ENCODE measurements at places on chromosomes 13 and 19.

DNA sequence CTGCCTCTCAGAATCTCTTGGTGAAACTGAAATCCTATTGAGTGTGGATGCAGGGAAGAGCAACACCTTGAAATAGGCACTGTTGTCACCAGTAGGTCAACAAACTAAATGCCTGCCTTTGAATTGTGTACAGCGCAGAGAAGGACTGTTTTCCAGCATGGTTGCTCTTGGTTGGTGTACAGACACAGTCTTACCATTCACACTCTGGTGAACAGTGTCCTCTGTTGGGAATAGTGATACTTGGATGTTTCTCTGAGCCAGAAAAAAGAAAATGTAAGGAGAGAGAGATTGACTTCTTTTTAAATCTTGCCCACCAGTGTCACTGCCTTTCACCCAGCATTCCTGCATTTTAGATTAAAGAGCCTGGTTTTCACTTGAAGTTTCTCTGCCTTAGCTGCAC is 179.7 kb downstream of the STK24 start:
- DNase-seq, result no peak

DNA sequence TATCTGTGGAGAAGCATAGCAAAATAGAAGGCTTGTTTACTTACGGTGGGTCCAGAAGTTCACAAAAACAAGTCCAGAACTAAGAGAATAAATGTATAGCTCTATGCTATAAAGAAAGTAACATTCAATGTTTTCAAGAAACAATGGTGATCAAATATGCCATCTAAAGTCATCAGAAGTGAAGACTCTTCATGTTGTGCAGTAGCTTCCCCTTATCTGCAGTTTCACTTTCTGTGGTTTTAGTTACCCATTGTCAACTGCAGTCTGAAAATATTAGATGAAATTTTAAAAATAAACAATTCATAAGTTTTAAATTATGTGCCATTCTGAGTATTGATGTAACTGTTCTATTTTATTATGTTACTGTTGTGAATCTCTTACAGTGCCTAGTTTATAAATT is 72.5 kb downstream of the EDNRB start:
- no peak for DNase-seq

DNA sequence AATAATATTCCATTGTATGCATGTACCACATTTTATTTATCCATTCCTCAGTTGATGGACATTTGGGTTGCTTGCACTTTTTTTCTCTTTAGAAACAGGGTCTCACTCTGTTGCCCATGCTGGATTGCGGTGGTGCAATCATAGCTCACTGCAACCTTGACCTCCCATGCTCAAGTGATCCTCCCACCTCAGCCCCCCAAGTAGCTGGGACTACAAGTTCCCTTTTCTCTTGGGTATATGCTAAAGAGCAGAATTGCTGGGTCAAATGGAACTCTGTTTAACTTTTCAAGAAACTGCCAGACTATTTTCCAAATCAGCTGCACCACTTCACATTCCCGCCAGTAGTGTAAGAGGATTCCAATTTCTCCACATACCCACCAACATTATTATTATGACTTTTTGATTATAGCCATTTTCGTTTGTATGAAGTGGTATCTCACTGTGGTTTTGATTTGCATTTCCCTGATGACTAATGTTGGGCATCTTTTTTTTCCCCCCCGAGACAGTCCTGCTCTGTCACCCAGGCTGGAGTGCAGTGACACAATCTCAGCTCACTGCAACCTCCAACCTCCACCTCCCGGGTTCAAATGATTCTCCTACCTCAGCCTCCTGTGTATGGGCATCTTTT is 7.6 kb upstream of the IPO5 start:
- DNase-seq, result no peak

GRCh38 chr19:46319613-46320012 is 22.8 kb downstream of the HIF3A start:
- DNase-seq, result no peak

DNA sequence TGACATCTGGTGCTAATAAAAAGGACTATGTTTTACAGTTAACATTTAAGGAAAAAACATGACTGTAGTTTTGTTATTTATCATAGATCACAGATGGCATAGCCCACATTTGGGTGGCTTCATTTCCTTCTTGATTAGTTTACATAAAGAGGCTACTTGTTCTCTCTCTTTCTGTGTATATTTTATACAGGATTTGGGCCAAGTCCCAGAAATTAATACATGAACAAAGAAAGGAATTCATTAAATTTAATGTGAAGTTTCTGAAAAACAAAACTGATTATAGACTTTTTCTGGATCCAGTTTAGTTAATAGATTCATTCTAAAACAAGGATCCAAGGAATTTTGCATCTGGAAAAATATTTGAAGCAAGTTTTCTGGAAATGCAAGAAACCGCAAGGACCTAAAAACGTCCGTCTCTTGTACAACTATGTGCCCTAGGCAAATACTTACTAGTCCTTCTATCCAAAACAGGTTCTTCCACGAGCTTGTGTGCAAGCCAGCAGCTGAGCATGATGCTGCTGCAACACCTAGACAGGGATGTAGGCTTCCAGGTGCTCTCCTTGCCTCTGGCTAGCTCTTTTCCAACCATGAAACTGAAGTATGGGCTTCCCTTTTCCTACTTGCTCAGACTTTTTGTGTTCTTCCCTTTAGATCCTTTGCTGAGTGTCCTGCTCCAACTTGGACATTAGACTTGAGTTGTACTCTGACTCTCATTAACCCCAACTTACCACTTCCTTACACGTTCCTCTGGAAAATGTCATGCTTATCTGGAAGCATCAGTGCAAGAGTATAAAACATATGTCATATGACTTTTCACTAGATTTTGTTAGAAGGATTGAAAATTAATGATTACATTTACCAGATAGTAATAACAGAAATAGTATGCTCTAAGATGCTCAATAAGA is 161.5 kb upstream of the STARD13 start:
- DNase-seq, result no peak

DNA sequence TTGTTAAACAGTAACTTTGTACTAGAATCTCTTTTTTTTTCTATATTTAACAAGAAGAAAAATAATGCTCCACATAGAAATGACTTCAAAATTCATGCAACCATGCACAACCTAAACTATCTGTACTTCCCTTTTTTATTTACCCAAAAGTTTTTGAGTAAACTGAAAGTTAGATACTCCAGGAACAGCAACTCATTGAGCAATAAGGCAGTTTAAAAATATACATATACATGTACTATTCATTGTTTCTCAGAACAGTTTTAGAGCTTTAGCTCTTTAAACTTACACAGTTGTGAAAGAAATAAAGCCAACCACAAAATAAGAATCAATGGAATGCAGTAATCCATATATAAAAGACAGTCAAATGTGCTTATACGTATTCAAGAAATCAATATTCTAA is 39.2 kb downstream of the MTMR6 start:
- DNase-seq, result no peak

- DNase-seq, result no peak
Measured at GRCh38 chr13:82070416-82070815, 1729.5 kb upstream of the SPRY2 start.

DNA sequence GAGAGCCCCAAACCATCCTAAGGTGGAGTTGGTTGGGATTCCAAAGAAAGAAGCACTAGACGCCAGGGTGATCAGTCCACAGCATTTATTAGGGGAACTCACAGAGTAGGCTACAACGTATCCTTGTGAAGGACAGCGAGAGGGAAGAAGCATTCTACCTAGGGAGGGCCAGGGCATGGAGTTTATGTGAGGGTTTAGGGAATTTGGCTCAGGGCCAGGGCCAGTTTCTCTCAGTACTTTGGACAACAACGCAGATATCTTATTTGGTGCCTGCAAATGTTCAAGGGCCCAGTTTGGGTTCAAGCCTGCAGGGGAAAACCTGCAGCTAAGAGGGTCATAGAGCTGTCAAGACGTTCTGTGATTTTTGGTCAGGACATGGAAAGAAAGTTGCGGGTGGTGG is 73.9 kb upstream of the GJB6 start:
- DNase-seq, result no peak

DNA sequence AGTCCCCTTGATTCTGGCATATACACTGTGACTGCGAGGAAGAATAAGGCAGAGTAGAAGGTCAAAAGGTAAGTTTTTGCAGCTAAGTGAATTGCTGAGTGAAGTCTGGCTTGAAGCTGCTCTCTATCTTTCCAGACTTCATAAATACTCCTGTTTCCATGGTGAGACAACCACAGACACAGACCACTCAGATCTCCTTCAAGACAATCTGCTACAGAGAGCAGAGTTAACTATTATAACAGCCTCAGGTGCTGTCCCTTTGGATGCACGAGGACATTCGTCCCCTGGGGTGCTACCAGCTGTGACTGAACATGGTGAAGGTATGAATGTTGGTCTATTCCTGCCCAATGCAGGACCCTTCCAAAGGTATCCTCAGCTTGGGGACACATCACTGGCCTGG is 104.0 kb downstream of the MYCBP2 start:
- no peak for DNase-seq

- peak; percentile 23 for DNase-seq
Measured at GRCh38 chr19:31534786-31535657, 185.8 kb upstream of the TSHZ3 start.

- DNase-seq, result no peak
Measured at GRCh38 chr13:32728327-32728726, 142.1 kb downstream of the PDS5B start.

DNA sequence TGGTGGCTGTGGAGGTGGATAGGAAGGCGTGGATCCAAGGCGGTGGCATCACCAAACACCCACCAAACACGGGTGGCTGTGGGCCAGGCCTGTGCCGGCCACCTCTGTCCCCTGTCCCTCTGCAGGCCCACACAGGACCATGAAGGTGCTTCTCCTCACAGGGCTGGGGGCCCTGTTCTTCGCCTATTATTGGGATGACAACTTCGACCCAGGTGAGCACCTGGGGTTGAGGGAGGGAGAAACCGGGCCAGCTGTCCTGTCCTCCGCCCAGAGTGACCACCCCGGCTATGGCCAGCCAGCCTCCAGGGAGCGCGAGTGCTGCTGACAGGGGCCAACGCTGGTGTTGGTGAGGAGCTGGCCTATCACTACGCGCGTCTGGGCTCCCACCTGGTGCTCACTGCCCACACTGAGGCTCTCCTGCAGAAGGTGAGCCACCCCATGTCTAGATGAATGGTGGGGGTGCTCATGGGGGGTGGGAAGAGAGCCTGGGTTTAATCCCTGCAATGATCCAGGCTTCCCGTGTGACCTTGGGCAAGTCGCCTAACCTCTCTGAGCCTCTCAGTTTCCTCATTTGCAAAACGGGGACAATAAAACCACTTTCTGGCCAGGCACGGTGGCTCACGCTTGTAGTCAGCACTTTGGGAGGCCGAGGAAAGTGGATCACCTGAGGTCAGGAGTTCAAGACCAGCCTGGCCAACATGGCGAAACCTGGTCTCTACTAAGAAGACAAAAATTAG is 4.0 kb downstream of the HSD11B1L start:
- DNase-seq, result no peak

DNA sequence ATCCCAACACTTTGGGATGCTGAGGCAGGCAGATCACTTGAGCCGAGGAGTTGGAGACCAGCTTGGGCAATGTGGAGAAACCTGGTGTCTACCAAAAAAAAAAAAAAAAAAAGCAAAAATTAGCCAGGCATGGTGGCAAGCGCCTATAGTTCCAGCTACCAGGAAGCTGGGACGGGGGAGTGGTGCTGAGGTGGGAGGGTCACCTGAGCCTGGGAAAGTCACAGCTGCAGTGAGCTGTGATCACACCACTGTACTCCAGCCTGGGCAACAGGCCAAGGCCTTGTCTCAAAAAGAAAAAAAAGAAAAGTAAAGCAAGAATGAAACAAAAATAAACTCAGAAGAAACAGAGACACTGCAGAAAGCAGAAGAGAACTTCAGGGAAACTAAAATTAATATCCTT is 31.6 kb downstream of the MTRF1 start:
- DNase-seq, result no peak

DNA sequence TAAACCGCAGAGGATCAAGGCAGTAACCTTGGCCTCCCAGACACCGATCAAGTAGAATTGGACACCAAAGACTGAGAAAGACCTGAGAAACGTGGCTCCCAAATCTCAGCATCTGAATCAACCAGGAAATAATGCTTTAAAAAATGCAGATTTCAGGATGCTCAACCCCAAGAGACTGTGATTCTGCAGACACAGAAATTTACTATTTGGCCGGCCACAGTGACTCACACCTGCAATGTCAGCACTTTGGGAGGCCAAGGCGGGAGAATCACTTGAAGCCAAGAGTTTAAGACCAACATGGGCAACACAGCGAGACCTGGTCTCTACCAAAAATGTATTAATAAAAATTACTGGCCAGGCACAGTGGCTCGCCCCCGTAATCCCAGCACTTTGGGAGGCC is 6.2 kb downstream of the ABCC4 start:
- DNase-seq, result no peak

GRCh38 chr13:61913183-61913582 is 497.5 kb upstream of the PCDH20 start:
- DNase-seq, result no peak

GRCh38 chr19:19033426-19034203 is at the start of the genes ARMC6 and SUGP2:
ARMC6 (plus strand) TSS chr19:19033603; CDS start chr19:19034210, 607 bp downstream.
SUGP2 (minus strand) TSS chr19:19033517; CDS start chr19:19031071, 2,446 bp downstream.
- peak; percentile 95 for DNase-seq

- DNase-seq, result no peak
Measured at GRCh38 chr19:33747273-33747672, 49.4 kb upstream of the KCTD15 start.

Data from ecto neural progenitor cell (in vitro differentiated cells).